Tongue (tissue), 3 donors: ENCODE measurements at places on chromosomes 16 and 17.

GRCh38 chr16:78106686-78107085 is 7.2 kb downstream of the WWOX start:
- peak; percentile 48 for DNase-seq

GRCh38 chr17:75731716-75732498 is 10.6 kb downstream of the ITGB4 start:
- DNase-seq: no peak

- DNase-seq: no peak
Observed at GRCh38 chr16:48627148-48627547, 17.2 kb upstream of the N4BP1 start.

- DNase-seq: no peak
Observed at GRCh38 chr17:12127667-12128066, 107.0 kb downstream of the MAP2K4 start.
